AG04449 (cell line): ENCODE measurements at places on chromosomes 16 and 17.
A peak's percentile ranks its signal among the peaks of the same experiment; 100 is the strongest.

- DNase-seq: no peak
These were observed 89.2 kb downstream of the AMFR start for GRCh38 chr16:56336071-56336688.

DNA sequence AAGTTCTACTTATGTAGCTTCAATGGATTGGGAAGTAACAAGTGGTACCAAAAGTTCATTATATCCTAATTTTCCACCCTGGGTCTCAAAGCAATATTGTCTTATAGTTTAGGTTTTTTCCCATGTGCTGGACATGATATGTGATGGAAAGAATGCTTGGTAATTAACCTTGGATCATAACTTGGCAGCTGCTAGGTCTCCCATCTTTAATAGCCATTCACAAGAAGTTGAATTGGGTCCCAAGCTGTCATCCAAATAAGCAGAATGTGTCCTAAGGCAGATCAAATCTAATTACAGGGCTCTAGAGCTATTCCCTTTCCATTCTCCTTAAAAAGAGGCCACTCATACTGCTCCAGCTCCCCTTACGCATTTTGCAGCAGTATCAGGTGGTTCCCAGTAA is 44.7 kb upstream of the KCNJ16 start:
- DNase-seq: no peak

DNA sequence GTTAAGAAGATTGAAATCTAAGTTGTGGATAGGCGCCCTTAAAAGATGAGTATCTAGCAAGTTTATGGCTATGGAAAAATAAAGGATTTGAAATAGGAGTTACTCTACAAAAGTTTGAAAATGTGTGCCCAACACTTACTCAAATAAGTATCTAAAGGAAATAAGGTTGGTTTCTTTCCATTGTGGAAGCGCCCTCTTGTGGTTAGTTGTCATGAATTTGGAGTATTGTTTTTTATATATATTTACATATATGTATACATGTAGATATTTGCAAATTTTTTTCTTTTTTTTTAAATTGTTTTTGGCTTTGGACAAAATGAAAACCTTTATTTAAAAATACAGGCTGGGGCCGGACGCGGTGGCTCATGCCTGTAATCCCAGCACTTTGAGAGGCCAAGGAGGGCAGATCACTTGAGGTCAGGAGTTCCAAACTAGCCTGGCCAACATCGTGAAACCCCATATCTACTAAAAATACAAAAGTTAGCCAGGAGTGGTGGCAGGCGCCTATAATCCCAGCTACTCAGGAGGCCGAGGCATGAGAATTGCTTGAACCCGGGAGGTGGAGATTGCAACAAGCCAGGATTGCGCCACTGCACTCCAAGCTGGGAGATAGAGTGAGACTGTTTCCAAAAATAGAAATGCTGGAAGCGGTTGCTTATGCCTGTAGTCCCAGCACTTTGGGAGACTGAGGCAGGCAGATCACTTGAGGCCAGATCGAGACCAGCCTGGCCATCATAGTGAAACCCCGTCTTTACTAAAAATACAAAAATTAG is 24.0 kb upstream of the VPS4A start:
- no peak for DNase-seq

- DNase-seq: no peak
These were observed 296.6 kb downstream of the NPIPA8 start for GRCh38 chr16:18039931-18040330.

GRCh38 chr17:2101448-2102257 is 46.8 kb downstream of the HIC1 start:
- DNase-seq: no peak

GRCh38 chr16:69787883-69788282 is 25.8 kb downstream of the WWP2 start:
- DNase-seq: no peak

- no peak for DNase-seq
These were observed 11.6 kb downstream of the ST6GALNAC1 start for GRCh38 chr17:76631821-76632565.

DNA sequence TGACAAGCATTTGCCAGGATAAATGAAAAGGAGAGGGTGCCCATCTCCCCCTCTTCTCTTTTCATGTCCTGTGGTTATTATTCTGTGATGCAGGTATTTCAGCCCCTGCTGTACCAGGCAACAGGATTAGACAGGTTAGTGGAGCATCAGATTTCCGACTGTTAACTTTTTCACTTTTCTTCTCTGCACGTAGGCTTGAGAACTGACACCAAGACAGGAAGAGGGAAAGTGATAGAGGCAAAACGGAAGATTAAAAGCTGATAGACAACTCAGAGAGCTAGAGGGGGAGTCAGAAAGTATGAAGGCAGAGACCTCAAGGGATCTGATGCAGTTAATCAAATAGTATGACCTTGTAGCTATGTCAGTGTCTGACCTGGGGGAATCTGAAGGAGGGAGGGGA is 132.8 kb downstream of the SOX9 start:
- DNase-seq: no peak

DNA sequence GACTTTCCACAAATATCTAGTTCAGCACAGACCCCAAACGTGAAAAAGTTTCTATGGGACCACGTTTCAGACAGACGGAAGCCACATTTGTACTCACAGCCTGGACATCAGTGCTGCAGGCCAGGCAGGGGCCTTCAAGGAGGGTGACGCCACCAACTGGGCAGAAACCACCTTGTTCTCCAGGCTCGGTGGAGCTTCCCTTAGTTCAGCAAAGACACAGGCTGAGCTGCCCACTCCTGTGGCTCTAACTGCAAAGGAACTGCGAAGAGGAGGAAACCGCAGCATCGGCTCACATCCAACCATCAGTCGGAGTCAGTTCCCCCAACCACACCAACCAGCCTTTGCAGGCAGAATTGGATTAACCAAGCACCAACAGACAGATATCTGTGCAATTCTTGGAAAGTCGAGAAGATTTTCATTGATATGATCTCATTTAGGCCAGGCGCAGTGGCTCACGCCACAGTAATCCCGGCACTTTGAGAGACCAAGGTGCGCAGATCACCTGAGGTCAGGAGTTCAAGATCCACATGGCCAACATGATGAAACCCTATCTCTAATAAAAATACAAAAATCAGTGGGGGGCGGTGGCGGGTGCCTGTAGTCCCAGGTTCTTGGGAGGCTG is 73.3 kb upstream of the CNEP1R1 start:
- DNase-seq: no peak

DNA sequence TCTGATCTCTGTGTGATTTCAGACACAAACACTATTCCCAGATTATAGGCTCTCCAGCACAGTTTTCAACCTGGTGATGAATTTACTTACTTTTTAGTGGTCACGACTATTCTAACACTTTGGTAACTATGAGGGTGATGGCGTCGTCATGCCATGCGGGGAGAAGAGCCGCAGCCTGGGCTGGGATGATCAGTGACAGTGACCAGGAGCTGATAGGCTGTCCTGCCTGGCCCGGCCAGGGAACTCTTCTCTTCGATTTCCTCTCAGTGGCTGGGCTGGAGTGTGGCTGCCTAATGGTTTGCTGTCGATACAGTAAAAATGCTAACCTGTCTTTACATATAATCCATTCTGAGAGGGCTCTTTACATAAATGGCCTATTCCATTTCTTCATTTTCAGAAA is 113.1 kb downstream of the IRX3 start:
- no peak for DNase-seq

GRCh38 chr17:15883617-15884111 is 61.3 kb upstream of the ADORA2B start:
- peak; percentile 47 for DNase-seq
